KBM-7 (cell line): ENCODE measurements at places on chromosomes 7 and 10.

DNA sequence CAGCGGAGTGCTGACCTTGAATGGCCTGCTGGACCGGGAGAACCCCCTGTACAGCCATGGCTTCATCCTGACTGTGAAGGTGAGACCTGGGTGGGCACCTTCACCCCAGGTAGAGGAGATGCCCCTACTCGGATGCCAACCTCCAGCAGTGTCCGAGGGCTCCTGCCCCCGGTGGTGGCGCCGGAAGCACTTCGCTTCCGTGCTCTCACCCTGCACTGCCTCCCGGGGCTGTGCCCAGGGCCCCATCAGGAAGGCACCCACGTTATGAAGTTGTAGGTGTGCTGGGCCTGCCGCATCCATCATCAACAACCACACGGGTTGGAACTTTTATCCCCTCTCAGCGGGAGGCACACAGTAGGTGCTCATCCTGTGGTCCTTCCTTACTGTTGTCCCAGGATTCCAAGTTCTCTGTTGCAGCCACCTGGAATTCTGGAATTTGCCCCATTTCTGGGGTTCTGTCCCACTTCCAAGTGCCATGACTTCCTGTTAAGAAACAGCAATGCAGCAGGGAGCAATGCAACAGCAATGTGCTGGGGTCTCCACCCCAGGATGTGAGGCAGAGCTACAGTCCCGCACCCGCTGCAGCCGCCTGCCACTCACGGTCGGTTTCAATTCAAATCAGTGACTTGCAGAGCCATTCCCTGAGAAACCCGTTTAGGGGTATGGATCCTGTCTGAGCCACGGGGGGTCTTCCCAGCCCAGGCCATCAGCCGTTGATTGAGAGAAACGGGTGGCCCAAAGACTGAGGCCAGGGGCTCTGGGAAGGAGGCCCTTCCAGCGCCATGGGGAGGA is 103.8 kb downstream of the C10orf105 start:
- no peak for DNase-seq

GRCh38 chr10:80555415-80555814 is 17.7 kb downstream of the SH2D4B start:
- no peak for DNase-seq

- no peak for DNase-seq
These were observed 2.4 kb downstream of the PMPCB start for GRCh38 chr7:103299660-103300059.

- DNase-seq, result peak; percentile 27
These were observed 16.4 kb upstream of the PARP12 start for GRCh38 chr7:140079121-140079536.

- no peak for DNase-seq
These were observed 282.1 kb upstream of the BMPER start for GRCh38 chr7:33623267-33623666.

- DNase-seq, result no peak
These were observed 22.2 kb downstream of the ZNF467 start for GRCh38 chr7:149751043-149751775.

DNA sequence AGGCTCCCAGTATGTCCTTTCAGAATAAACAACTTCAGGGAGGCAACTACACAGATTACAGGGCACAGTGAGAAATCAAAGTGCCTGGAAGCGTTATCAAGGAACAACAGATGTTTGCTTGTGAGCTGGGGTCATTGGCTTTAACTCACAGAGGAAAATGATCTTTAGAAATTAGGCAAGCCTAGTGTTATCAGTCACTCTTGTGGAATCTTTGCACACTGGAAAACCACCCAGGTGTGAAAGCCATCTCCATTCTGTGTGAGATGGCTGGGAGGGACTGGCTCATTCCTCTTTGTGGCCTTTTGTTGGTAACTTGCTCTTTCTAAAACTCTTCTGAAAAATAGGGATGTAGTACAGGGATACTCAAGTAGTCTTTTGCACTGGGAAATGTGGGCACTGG is 716.0 kb downstream of the XPNPEP1 start:
- no peak for DNase-seq

GRCh38 chr10:126060261-126060931 is 164.0 kb downstream of the FANK1 start:
- DNase-seq, result no peak

GRCh38 chr7:1752111-1752510 is 82.0 kb downstream of the ELFN1 start:
- no peak for DNase-seq

- DNase-seq, result no peak
These were observed 65.7 kb upstream of the LANCL2 start for GRCh38 chr7:55299273-55299967.

GRCh38 chr10:6580279-6581029 is 378 bp upstream of the PRKCQ start:
- peak; percentile 86 for DNase-seq

DNA sequence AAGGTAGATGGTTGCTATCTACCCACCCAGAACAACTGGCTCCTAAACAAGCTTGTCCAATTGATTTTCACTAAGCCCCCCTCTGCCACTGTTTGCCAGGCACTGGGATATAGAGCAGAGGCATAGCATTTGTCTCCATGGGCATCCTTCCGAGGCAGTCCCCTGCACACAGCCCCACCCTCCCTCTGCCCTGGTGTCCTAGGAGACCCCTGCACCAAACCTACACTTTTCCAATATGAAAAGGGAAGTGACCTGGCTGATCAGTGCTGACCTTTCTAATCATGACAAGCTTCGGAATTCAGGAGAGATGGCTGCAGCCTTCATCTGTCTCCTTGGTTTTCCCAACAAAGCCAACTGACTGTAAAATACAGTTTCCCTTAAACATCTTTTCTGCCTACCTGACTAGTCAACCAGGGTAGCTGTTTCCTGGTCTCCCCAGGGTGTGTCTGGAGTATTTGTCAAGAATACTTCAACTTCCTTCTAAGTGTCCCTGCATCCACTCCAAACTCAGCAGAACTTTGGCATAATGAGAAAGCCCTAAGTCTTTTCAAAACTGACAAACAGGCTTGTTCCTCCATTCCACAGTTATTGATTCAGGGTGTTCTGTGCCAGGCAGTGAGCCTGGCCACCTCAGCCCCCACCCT is 7.6 kb upstream of the SLC18A3 start:
- no peak for DNase-seq

DNA sequence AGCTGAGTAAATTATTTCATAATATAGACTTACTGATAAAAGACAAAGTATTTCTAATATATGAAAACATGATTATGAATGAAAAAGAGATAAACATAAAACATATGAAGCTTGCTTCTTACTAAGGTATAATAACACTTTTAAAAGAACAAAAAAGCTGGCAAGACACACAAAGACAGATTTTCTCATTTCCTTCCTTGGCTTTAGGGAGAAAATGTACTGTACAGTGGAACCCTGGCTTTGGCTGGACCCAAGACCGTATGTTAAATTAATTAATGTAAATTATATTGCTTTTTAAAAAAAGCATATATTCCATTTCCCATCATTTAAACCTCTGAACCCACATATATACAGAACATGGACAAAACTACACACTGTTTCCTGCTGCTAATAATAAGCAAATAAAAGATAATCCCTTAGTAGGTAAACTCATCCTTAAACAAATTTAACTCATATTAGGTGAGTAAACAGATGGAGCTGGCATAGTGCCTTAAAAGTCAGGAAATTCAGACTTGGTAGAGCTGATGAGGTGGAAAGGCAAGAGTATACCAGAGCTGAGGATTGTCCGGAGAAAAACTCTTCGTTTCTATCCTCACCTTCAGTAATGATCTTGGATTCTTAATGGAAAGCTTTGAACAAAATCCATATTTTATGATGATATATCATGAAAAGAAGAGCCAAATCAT is 1016.4 kb upstream of the KCND2 start:
- DNase-seq, result no peak

- DNase-seq, result no peak
These were observed 283.8 kb downstream of the GATA3 start for GRCh38 chr10:8338177-8338766.

DNA sequence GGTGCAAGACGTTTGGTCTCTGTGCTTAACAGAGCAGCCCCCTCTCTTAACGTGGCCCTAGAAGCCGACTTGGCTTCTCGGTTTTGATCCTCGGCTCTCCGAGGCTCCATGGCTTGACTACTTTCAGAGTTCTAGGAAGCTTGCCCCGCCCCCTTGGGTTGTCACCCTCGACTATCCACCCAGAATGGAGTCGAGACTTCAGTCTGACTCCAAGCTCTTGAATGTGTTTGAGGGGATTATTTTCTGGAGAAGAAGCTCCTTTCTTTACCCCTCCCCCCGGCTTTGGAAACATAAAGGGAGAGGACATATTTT is 448 bp downstream of the SEC24C start:
- no peak for DNase-seq

GRCh38 chr10:93751832-93752231 is 5.9 kb upstream of the LGI1 start:
- DNase-seq, result no peak

GRCh38 chr10:123906296-123906695 is 14.7 kb upstream of the CPXM2 start:
- DNase-seq, result no peak

DNA sequence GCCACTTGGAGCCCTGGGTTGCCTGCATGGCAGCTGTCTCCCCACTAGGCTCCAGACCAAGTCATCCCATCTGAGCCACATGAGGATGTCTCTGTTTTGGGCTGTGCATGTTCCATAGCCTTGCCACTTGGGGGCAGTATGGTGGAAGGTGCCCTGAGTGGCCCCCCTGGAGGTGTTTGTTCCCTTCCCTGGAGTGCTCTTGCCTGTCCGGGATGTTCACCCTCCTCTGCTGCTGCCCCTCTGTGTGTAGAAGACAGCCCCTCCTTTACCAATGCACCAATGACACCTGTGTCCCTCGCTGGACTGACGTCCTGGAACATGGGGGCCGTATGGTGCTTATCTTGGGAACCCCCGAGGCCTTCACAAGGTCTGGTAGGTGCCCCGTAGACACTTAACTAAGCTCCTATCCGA is 100.2 kb downstream of the ACTR3B start:
- peak; percentile 58 for DNase-seq

DNA sequence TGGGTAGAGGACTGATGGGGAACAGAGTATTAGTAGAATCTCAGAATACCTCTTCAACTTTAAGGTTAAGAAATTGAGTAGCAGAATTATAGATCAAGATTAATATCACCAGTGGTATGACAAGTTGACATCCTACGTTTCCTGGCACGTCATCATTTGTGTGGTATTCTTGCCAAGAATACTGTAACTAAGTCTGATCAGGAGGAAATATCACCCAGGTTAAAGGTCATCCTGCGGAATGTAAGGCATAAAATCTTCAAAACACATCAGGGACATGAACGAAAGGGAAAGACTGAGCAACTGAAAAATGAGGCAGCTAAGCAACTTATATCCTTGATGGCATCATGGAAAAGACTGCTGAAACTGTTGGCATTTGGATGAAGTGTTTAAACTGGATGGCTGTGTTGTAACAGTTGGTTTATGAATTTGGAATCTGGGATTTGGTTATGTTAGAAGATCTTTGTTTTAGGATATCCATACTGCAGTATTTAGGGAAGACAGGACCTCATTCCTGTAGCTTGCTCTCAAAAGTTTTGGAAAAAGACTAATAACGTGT is 86.1 kb downstream of the TRIM24 start:
- no peak for DNase-seq

- DNase-seq, result no peak
These were observed 137.0 kb downstream of the CCDC7 start for GRCh38 chr10:32582946-32583345.

- no peak for DNase-seq
These were observed 62.3 kb downstream of the DNAH11 start for GRCh38 chr7:21605008-21605585.
